ENCODE measurements at places on chromosomes 5 and 9.

DNA sequence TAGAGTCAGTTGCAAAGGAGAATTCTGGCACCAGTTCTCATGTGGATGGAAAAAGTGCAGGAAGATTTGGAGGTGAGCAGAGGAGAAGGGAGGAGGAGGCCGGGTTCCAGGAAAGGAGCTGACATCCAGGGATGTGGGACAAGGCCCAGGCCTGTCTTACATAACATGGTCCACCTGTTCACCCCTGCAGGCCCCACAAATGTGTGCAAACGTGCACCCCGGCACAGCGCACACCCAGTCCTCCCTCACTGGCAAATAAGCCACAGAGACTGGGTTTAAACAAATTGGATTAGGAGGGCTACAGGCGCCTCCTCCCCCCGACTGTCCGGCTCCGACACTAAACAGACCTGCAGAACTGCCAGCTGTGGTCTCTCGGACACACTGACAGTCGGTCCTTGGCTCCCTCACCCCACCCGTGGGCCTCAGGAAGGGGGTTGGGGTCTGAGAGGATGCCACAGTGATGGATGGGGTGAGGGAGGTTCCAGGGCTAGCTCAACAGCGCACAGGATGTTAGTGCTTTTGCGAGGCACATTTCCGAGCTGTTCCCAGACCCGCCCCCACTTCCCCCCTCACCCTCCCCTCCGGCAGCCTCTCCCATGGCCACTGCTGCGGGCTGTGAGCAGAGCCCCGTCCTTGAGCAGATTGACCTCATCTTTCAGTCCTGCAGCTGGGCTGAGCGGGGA is 43.4 kb upstream of the IL17B start:
- peak; percentile 82 for DNase-seq

DNA sequence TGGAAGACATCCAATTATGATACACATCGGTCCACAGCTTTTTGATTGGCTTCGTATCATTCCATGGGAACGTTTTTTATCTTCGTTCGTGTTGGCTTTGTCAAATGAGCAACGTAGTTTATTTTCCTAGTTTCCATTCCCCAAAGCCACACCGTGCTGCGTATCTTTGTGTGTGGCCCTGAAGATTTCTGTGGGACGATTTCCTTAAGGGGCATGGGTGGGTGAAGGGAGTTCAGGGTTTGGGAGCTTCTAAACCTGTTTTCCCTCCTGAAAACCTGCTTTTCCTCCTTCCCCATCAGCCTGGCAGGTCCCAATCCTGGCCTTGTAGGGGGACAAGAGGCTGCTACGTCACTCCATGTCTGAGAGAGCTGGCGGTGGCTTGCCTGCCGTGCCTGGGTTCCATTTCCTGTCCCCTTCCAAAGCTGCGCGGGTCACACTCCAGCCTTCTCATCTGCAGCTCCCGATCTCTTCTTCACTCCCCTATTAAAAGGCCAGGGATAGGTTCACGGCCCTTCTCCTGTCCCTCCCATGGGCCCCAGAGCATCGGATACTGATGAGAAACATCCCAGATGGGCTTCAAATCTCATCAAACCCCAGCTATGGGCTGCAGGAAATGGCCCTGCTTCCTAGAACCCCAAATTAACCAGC is 23.5 kb upstream of the ASS1 start:
- no peak for DNase-seq

- DNase-seq = no peak
Observed at GRCh38 chr9:33049680-33050361, 24.7 kb downstream of the DNAJA1 start.

DNA sequence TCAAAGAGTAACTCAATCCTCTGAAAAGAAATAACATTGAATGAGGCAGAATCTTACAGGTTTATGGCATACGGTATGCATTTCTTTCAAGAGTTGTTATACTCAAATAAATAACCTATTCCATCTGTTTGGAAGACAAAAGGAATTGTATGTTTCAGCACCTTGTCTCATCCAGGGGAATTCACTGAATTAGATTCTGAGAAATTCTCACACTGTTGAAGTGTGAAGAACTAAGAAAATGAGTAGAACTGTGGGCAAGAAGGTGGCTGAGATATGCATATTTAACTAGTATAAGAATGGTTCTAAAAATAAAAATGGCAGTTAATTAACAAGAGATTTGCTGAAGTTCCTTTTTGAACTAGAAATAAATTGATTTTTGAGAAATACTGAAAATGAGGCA is 279.3 kb upstream of the DAP start:
- DNase-seq = no peak

GRCh38 chr9:96449845-96450612 is at the start of gene HABP4:
TSS of gene HABP4 (plus strand) at chr9:96450169. CDS start at chr9:96450280, 111 bp downstream.
- DNase-seq = peak; percentile 97

- no peak for DNase-seq
Observed at GRCh38 chr5:137666461-137666850, 69.4 kb downstream of the KLHL3 start.
